ENCODE measurements at places on chromosomes 4 and X.

- no peak for DNase-seq
These were observed 1.0 kb upstream of the PDGFRA start for GRCh38 chr4:54228056-54228527.

DNA sequence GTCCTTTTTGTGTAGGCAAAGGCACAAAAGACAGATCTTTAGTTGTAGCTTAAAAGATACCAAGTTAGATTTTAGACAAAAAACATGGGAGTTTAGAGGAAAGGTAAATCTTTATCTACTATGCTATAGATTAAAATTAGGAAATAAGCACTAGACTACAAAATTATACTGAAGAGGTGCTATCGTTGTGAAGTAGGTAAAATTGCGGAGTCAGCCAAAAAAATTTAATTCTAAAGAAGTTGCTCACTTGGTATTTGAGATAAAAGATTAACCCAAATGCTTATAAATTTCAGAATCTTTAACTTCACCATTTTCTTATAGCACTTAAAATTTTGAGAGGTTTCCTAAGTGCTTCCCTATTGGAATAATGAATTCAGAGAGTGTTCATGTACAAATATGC lies 604.1 kb downstream of the GRXCR1 start:
- DNase-seq = no peak

DNA sequence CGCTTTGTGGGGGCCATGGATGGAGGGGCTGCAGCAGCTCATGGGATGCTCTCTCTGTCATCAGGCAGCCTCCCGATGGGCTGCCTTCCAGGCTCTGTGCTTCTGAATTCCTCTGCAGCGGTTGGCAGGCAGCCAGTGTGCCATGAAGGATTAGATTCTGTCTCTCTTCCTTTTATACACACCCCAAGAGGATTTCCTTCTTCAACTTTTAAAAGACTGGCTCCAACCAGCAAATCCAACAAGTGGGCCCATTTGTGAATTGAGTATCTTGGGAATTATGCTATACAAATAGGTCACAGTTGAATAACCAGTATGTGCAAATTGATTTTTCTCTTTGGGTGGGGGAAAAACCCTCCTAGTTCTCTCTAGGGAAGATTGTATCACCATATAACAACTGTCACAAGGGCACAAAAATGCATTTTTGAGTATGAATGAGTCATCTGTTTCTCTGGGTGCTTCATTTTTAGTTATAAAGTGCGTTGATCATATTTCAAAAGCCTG lies 96.8 kb upstream of the FAT1 start:
- no peak for DNase-seq

- DNase-seq = no peak
These were observed 544.0 kb upstream of the ADGRL3 start for GRCh38 chr4:60656171-60656570.

DNA sequence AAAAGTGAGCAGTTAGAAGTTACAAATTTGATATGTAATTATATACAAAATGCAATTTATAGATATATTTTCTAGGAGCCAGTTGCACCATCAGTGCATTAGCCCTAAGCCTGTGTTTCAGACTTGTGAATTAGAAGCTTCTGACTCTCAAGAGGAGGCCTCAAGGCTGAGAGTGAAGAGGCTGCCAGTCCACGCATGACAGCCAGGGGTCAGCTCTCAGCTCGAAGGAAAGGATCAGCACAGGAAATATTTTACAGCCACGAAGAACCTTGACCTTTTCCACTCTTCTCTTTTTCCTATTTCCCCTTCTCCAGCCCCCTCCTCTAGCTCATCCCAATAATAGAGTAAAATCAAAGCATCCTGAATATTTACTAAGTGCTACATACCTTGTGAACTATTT lies 642.4 kb downstream of the TRIML1 start:
- no peak for DNase-seq

- DNase-seq = no peak
These were observed 1.4 kb upstream of the SLC38A5 start for GRCh38 chrX:48471504-48471903.

DNA sequence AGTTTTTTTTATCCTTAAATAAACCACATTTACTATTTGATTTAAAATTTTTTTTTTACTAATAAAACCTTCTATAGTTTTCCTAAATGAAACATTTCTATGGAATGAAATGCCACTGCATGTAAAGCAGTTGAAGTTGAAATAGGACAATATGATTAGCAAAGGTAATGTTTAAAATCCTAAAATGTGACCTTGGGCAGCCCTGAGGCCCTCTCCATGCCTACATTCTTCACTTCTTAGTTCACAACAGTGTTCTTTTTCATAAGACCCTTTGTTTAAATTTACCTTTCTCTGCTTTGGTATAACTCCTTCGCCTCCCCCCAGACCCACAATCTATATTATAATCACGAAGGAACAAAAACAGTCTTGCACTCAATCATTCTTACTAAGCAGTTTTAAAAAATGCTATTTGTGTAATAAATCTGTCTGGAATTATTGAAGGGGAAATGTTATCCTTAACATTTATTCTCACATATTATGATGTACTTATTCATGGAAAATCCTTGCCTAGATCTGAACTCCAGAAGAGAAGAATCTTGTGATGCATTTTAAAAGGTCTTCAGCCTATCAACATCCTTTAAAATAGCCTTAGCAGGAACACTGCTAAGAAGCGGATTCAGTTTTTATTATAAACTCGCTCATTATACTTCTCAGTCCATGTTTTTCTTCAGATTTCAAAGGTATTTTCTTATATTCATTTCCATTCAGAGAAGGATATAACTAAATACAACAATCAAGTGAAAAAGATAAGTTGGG lies 124.6 kb upstream of the NAP1L5 start:
- DNase-seq = no peak

DNA sequence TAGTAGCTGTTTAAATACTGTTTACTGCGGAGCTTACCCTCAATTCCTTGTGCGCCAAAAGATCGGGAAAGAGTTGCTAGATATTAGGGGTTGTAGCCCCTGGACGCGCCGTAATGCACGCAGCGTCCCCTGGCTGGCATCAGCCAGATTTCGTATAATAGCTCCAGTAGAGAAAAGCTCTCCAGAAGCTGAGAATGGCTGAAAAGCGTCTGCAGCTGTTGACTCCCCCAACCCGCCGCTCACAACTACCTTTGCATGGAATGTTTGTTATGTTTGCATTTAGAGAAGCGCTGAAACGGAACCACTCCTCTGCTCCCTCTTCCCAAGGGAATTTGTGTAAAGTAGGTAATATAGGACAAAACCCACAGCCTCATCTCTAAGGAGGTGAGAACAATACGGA lies 3.7 kb downstream of the DOCK11 start:
- no peak for DNase-seq
